ENCODE measurements at places on chromosomes 7 and 10.

DNA sequence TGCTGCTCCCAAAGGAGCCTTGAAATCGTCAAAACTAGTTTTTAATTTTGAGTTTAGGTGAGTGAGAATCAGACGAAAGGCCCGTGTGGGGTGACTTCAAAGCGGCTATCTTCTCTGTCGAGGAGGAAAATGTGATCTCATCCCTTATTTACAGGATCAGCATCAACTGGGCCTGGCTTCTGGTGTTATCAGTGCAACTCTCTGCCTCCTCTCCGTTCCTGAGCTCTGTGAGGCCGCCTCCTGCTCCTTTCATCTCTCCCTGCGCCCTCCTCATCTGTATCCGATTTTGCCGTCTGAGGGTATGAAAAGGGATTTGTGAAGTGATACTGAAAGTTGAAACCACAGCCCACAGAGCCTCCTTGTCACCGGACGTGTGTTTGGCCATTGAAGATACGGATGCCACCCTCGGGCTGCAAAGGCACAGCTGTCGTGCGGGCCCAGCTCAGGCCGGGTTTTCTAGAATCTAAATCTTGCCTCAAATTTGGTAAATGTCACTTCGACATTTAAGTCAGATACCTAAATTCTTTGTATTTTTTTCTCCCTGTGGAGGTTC, 408.7 kb upstream of the ADARB2 start:
- no peak for DNase-seq

- no peak for DNase-seq
Observed at GRCh38 chr7:116365797-116366196, 133.7 kb upstream of the CAV2 start.

- DNase-seq = no peak
Observed at GRCh38 chr7:3188946-3189345, 112.1 kb upstream of the SDK1 start.

- DNase-seq = no peak
Observed at GRCh38 chr7:41438705-41439514, 264.0 kb downstream of the INHBA start.

DNA sequence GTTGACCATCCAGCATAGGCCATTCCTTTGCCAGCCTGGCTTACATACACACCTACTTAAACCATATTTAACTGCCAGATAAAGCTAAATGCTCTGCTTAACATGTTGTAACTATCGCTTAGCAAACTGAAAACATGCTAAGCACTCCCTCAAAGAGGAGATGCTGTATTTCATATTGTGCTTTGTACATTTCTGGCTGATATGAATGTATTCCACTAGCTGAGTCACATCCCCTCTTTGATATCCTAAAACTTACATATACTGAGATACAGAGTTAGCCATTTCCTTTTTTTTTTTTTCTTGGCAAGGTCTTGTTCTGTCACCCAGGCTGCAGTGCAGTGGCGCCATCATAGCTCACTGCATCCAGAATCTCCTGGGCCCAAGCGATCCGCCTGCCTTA, 99.4 kb downstream of the TPST1 start:
- DNase-seq = no peak

- no peak for DNase-seq
Observed at GRCh38 chr7:101996131-101996691, 178.8 kb downstream of the CUX1 start.

DNA sequence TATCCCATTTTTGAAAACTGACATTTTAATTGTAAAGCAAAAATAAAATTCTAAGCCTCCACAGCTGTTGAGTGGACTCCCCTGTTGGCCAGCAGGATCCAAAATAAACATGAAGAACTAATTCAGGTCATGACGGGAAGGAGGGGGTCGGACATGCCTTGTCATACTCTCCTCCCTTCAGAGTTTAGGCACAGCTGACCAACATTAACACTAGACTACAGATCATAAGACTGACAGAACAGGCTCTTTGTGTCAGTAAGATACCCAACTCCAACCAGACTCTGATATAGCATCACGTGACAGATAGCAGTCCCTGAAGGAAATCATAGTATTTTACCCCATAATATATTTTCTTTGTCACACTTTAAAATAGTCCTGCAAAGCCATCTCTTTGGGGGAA, 20.9 kb upstream of the ZNF12 start:
- no peak for DNase-seq

DNA sequence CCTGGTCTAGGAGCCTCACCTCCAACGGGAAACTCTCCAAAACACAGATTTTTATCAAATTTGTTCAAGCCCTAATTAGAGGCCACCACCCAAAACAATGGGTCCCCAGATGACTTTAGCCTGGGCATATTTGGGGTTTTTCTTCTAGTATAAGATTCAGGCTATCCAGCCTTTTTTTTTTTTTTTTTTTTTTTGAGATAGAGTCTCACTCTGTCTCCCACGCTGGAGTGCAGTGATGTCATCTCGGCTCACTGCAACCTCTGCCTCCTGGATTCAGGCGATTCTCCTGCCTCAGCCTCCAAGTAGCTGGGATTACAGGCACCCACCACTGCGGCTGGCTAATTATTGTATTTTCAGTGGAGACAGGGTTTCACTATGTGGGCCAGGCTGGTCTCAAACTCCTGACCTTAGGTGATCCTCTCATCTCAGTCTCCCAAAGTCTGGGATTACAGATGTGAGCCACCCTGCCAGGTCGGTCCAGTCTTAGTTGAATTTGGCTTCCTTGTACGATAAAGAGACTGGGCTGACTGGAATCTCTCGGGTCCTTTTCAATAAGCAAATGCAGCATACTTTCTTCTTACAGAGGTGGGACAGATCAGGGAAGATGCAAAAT, 91.4 kb upstream of the KLF6 start:
- DNase-seq = no peak

DNA sequence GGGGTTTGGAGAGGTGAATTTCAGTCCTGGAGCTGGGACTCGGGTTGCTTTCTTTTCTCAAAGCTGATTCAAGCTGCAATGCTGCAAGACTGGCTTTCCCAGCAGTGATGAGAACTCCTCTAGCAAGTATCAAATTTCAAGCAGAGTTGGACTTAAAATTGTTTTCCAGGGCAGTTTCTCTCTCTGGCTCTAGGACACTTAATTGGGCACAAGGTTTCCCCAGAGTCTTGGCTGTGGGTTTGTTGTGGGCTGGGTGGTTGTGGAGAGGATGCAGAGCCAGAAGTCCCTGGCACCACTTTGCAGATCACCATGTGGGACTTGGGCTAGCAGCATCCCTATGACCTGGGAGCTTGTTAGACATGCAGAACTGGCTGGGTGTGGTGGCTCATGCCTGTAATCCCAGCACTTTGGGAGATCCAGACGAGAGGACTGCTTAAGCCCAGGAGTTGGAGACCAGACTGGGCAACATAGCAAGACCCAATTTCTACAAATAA, 16.8 kb downstream of the AKR1B15 start:
- no peak for DNase-seq

GRCh38 chr10:133103311-133103910, 15.7 kb downstream of the ADGRA1 start:
- no peak for DNase-seq

GRCh38 chr10:33145451-33146188, 187.6 kb upstream of the ITGB1 start:
- DNase-seq = no peak

DNA sequence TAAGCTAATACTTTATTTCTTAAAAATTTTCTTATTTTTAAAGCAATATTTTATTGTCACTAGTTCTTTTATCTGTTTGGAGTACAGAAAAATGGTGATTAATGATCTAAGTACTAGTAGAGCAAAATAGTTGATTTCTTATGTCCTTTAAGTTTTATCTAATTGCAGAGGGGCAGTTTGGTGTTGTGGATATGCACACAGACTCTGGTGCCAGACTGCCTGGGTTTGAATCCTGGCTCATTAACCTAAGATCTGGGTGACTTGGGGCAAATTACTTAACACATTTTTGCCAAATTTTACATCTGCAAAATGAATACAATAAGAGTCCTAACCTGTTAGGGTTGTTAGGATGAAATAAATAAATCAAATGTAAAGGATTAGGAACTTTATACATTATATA, 10.7 kb upstream of the PRPS1L1 start:
- DNase-seq = no peak

DNA sequence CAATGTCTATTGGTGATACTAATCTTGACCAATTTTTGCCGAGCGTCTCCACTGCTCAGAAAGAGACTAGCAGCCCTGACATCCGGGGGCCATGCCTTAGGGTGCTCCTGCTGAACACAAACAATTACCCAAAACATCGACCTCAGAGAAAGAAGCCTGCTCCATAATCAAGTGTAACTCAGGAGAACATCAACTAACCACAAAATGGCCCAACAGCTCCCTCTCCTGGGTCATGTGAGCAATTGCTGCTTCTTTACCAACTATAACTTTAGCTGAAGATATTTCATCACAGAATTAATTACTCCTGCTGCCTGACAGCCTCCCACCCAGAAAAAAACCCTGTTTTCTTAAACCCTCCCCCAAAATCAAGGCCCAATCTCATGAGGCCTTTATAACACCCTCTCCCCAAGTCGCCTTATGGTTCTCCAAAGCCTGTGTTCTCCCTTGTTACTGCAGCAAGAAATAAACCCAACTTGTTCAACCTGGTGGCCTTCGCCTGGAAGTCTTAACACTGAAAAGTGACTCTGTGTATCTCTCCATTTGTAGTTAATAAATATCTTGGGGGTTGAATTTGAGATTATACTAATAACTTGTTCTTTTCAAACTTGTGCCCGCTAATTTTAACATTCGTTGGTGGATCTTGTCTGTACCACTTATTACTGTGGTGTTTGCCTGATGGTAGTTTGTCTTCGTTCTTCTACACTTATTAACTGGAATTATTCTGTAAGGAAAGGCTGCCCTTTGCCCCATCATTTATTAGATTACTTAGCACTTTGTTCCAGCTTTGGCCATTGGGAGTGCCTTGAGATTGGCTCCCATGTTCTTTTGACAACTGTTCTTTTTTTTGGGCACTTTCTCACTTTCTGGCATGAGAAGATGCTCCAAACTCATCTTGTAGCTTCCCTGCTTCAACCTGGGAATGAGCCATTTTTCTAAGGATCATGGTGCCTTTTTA, 21.2 kb upstream of the RAMP3 start:
- peak; percentile 52 for DNase-seq

DNA sequence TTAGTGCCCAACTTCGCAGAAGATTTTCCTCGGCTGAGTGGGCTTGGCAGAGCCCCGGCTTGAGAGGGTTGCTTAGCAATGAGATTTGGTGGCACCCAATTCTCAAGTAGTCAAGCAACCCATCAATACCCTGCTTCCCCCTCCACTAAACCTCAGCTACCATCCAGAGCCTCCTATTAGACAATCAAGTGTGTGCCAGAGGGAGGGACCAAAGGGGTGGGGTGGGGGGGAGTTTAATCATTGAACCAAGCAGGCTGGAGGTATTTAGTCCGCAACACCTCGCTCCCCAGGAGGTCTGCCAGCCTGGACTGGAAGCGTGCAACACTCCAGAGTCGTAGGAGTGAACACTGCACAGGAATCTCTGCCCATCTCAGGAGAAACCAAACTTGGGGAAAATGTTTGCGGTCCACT, at the start of gene HKDC1:
Gene HKDC1 (plus strand): TSS at position 292 of the 411 bp plus-strand sequence. CDS start 104 bp downstream, at position 396.
- no peak for DNase-seq

GRCh38 chr10:82288461-82288881, 413.5 kb downstream of the NRG3 start:
- DNase-seq = no peak

DNA sequence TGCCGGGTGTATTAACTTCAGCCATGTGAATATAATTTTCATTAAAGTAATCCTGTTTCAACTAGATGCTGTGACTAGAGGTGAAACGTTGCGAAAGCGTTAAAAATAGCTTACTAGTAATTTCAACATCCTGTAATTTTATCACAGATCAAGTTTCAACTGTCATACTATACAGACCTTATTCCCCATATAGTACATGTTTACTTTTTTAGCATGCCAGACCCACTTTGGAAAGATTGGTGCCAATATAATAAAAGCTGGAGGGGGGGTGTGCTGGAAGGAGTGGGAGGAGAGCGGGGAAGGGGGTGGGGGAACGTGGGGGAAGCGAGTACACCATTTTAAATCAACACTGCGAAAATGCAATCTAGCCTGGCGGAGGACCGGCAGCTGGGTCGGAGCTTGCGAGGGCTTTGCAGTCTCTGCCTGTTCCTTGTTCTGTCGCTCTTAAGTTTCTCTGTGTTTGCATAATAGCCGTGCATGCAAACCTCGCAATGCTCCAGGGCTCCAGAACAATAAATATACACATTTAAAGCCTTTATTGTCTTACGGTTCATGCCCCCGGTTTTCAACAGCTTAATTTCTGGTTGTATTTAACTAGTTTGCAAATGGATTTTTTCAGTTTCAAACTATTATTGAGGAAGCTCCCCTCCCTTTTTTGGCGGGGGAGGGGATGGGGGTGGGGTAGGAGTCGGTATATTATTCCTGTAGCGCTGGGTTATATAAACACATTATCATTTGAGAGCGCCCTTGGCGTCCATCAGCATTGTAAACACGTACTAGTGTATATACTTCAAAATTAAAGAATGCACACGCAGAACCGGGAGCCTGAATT, 1.3 kb upstream of the ARID5B start:
- DNase-seq = peak; percentile 59

DNA sequence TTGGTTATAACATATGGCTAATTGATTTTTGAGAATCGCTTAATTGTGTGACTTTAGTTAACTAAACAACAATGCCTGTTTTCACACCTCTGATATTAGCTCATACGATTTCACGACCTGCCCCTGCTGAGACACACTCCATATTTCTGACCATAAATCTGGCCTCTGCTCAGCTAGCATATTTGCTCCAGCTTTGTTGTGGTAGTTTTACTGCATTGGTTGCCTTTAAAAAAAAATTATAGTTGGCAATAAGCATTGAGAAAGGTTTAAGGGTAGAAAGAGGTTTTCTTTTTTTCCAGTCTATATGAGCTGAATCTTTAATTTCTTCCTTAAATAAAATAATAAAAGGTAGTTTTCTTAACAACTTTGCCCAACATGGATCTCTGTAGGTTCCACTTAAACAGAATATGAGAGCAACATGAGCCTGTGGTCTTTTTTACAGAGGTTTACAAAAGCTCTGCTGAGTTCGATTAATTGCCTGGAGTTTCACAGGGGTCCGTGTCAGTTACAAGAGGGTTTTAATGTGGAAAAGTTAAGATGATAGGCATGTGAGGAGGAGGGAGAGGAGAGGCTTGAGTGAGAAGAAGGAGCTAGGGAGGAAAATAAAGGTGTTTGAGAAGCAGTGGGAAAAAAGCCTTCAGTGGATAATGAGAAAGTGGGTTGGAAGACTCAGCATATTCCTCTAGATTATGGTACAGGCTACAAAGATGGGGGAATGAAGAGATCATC, 318.2 kb downstream of the CXCL12 start:
- no peak for DNase-seq
